Stimulated activated CD8-positive, alpha-beta memory T cell treated with anti-CD3 and anti-CD28 coated beads, Interleukin-2, amount 100 ng/mL, for 1 hour (primary cell): ENCODE measurements at places on chromosomes 16 and 17.

DNA sequence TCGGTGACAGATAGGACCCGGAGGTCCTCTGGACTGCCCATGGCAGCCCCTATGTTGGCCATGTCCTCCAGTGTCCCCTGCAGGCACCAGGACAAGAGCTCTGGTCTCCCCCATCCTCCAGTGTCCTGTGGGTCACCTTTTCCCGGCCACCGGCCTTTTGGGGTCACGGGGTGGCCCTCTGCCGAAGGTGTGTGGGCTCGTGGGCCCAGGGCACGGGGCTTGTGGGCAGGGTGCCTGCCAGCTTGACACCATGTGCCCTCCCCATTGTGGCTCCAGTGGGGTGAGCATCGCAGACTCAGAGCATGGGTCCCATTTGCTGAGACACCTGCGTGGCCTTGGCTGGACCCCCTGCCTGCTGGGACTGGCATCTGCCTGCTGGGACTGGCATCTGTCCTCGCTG, 18.1 kb downstream of the GSE1 start:
- DNase-seq = no peak

- DNase-seq = no peak
Observed at GRCh38 chr16:52707676-52708337, 160.9 kb upstream of the TOX3 start.

DNA sequence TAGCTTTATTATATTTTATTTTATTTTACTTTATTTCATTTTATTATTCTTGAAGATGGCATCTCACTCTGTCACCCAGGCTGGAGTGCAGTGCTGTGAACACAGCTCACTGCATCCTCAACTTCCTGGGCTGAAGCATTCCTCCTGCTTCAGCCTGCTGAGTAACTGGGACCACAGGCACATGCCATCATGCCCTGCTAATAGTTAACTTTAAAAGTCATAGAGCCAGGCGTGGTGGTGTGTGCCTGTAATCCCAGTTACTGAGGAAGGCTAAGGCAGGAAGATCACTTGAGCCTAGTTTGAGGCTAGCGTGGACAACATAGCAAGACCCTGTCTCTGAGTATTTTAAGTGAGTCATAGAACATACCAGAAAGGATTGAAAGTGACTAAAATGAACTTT, 38.7 kb downstream of the ESRP2 start:
- no peak for DNase-seq

GRCh38 chr17:82791532-82791931, 39.7 kb downstream of the TBCD start:
- DNase-seq = no peak

DNA sequence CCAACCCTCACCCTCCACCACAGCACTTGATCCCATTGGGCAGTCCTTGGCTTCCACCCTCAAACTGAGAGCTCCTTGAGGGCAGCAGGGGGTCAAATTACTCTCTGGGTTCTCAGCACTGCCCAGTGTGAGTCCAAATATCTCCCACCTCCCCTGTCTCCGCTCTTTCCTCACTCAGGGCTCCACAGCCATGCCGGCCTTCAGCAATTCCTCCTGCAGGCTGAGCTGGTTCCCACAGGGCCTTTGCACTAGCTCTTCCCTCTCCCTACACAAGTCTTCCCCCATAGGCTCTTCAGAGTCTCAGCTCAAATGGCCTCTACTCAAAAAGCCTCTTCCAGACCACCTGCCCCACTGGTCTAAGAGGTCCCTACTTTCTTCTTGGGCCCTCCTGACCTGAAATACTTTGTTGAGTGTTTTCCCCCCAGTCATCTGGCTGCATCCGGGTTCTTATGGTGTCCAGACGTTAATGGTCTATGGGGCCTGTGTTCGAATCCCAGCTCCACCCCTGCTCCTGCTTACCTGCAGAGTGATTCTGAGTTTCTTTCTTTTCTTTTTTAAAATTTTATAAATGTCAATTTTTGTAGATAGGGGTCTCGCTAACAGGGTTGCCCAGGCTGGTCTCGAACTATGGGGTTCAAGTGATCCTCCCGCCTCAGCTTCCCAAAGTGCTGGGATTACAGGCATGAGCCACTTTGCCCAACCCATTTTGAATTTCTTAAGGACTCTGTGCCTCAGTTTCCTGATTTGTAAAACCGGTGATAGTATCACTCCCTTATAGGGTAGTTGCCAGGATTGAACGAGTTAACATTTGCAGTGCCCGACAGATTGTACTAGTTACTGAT, 973 bp upstream of the IL4R start:
- DNase-seq = no peak

DNA sequence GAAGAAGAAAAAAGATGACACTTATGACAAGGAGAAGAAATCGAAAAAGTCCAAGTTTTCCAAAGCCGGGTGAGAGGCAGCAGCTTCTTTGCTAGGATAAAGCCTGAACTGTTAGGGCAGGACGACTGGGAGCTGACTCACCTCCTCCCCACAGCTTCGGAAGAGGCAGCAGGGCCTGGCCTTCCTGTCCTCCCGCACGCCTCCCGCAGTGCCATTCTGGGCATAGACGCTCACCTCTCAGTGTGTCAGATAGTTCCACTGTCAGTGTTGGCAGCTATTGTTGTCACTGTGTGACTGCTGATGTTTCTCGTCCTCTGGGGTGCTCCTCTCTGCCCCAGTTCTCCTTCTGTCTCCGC, 12.6 kb downstream of the UBN1 start:
- DNase-seq = no peak

DNA sequence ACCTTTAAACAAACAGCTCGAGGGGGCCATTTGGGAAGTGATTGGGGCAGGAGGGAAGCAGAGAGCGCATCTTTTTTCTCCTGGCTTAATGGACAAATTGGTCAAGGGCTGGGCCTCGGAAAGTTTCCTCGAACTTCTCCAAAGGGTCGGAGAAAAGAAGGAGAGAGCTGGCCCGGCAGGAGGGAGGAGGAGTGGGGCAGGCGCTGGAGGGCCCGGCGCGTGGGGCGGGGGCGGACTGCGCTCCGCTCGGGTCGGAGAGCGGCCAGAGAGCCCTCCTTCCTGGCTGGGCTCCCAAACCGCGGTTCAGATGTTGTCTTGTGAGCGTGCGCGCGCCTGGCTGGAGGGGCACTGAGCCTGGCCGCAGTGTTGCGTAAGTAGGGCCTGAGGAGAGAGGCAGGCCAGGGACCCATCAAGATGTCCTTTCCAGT, 1.2 kb downstream of the MMP2 start:
- no peak for DNase-seq

DNA sequence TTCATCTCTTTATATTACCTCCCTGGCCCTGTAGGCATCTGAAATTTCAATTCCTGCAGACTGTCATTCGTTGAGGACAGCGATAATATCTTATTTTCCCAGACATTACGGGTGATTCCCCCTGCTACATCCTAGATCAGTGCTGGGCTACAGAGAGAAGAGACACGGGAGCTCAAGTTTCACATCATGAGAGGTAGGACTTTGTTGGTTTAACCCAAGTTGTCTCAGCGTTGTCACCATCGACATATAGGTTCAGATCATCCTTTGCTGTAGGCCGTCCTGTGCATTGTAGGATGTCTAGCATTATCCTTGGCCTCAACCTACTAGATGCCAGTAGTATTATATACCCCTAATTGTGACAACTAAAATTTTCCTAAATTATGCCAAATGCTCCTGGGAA, 19.3 kb downstream of the MT1X start:
- no peak for DNase-seq

DNA sequence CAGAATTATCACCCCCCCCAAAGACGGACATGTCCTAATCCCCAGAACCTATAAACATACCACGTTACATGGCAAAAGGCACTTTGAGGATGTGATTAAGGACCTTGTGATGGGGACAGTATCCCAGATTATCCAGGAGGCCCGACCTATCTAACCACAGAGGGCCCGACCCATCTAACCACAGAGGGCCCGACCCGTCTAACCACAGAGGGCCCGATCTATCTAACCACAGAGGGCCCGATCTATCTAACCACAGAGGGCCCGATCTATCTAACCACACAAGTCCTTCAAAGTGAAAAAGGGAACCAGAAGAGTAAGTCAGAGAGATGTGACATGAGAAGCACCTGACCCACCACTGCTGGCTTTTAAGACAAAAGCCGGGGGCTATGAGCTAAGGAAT, 56.8 kb downstream of the ANKFY1 start:
- DNase-seq = no peak

DNA sequence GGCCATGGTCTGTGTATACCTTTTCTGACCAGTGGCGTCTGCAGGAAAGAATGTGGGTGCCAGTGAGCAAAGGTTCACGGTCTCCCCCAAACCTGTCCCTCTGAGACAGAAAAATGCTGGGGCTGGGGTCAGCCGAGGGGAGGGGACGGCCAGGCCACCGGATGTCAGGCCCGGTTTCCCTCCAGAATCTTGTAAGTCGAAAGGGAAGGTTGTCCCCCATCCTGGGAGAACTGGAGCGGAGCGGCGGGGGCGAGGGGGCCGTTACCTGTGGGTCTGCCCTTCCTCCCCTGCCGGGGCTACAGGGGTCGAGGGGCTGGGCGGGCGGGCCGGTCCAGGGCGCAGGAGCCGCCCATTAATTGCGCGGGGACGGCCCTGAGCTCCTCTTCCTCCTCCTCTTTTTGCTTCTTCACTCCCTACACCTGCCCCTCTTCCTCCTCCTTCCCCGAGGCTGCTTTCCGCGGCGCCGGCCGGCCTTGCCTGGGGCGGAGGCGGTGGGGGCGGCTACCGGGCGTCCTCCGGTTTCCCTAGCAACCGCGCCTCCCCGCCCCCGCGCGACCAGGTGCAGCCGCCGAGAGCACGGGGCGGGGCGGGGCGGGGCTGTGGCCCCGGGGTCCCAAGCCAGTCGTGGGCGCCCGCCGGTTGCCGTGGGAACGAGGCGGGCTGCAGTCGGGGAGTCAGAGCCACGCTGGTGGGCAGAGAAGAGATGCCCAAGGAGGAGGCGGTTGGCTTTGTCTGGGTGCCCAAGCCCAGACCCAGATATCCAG, at the start of gene MARCHF10:
TSS of gene MARCHF10 (minus strand) at position 503 of the 764 bp plus-strand sequence. CDS start 6,579 bp downstream, outside the sequence.
- no peak for DNase-seq
